ENCODE measurements at places on chromosomes 13 and 19. TPM values are rescaled to one million over a fixed set of nuclear protein-coding genes. Genes with fewer than 3 reads are reported as not detected.

The ZNF441 gene
- 1.2 TPM for total RNA-seq

The CLIP3 gene
- 0.51 TPM for total RNA-seq

The DCLK1 gene
- 1.2 TPM for total RNA-seq

The FCGBP gene
- total RNA-seq: 0.17 TPM
